Hematopoietic multipotent progenitor cell treated with erythropoietin and hydrocortisone succinate and interleukin-3 and kit ligand, for 15 days (in vitro differentiated cells): ENCODE measurements at places on chromosomes 16 and 17.

DNA sequence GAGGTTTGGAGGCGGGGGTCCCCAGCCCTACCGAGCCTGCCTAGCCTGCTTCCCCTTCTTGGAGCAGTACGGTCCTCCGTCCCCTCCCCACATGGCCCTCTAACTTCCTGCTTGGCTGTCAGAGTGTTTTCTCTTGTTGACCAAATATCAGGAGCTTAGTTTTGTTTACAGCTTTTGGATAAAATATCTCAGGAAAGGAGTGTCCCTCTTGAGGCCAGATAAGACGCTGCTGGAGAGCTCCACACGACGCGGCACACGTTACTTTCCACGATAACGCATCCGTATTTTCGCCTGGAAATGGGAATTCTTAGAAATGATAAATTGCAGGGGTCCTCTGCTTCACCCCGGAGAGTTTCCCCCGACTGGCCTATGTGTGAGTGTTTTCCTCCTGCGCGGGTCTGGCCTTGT is 182.9 kb downstream of the MAF start:
- DNase-seq = no peak

GRCh38 chr17:63382826-63383225 is 63.3 kb downstream of the CYB561 start:
- no peak for DNase-seq

DNA sequence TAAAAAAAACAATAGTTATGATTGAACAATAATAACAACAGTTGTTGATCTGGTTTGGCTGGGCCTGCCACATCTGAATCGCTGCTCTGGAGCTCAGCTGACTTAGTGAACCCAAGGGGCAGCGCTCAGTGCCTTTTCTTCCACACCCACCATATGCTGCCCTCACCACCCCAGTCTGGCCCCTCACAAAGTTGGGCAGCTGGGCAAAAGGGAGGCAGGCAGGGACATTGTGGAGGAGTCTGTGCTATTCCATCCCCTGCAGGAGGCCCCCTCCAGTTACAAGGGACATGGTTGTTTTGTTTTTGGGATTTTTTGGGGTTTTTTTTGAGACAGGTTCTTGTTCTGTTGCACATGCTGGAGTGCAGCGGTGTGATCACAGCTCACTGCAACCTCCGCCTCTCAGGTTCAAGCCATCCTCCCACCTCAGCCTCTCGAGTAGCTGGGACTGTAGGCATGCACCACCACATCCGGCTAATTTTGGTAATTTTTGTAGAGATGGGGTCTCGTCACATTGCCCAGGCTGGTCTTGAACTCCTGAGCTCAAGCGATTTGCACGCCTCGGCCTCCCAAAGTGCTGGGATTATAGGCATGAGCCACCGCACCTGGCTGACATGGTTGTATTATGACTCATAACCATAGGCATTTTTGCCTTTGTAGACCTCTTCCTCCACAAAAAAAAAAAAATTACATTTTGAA is 8.6 kb upstream of the PECAM1 start:
- DNase-seq = no peak

DNA sequence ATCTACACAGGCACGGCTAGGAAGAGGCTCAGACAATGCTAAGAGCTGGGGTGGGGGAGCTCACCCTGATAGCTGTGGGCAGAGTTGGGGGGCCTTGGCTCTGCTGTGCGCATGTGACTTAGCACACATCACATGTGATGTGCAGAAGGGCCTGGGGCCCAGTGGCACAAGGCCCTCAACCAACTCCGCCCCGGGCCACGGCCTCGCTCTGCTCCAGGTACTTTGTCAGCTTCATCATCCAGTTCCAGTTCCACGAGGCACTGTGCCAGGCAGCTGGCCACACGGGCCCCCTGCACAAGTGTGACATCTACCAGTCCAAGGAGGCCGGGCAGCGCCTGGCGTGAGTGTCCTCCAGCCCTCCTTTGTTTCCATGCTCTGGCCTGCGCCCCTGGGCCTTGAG is 19.3 kb downstream of the ACE start:
- DNase-seq = no peak

DNA sequence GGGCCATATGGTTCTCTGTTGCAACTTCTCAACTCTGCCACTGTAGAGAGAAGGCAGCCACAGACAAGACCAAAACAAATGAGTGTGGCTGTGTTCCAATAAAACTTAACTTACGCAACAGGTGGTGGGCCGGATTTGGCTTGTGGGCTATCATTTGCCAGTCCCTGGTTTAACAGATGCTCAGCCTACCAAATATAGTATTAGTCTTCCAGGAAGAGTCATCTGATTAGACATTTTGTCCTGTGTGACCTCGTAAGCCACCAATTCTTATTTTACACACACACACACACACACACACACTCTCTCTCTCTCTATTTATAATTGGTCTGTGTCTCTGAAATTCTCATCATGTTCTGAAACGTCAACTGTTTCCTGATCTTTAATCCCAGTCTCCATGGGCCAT is 245.9 kb downstream of the XYLT1 start:
- DNase-seq = no peak

GRCh38 chr17:2075336-2076086 is 20.6 kb downstream of the HIC1 start:
- no peak for DNase-seq

GRCh38 chr16:29745853-29746345 is at the start of gene C16orf54:
TSS of gene C16orf54 (minus strand) at chr16:29745990. CDS start at chr16:29744951, 1,039 bp downstream.
- DNase-seq = no peak

DNA sequence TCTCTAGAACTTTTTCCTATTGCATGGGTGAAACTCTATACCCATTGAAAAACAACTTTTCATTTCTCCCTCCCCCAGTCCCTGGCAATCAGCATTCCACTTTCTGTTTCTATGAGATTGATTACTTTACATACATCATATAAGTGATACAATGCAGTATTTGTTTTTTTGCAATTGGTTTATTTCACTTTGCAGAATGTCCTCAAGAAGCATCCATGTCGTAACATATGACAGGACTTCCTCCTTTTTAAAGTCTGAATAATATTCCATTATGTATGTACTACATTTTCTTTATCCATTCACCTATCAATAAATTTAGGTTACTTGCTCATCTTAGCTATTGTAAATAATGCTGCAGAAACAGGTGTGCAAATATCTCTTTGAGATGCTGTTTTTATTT is 8.8 kb downstream of the IL21R start:
- no peak for DNase-seq

GRCh38 chr17:59423903-59424302 is 92.4 kb downstream of the YPEL2 start:
- no peak for DNase-seq

- DNase-seq = peak; percentile 2
These were observed 675.3 kb downstream of the MAF start for GRCh38 chr16:78925083-78925767.

GRCh38 chr16:50311891-50312501 is 45.6 kb downstream of the ADCY7 start:
- no peak for DNase-seq

- DNase-seq = no peak
These were observed 111.4 kb downstream of the IRX3 start for GRCh38 chr16:54175169-54175551.

GRCh38 chr16:84286578-84287240 is 8.0 kb upstream of the WFDC1 start:
- no peak for DNase-seq
